Activated CD4-positive, alpha-beta memory T cell treated with anti-CD3 and anti-CD28 coated beads, Interleukin-2, amount 10 ng/mL, durations not matched to agents 7 days and 5 days (primary cell): ENCODE measurements at places on chromosomes 5 and 9. TPM values are rescaled to one million over a fixed set of nuclear protein-coding genes. Genes with fewer than 3 reads are reported as not detected.

GRCh38 chr5:170137694-170138214 is 32.1 kb downstream of the FOXI1 start:
- H3K27ac ChIP-seq: no peak overlapping the region
- DNase-seq: no peak
- H3K36me3 ChIP-seq: no peaks in the 10 kb centered on the region
- H3K4me1 ChIP-seq: no peaks in the 10 kb centered on the region
- no peak overlapping the region for H3K4me3 ChIP-seq
- H3K27me3 ChIP-seq: peaks cover 26% of the 10 kb centered on the region

The TLX3 gene
- not detected for total RNA-seq

DNA sequence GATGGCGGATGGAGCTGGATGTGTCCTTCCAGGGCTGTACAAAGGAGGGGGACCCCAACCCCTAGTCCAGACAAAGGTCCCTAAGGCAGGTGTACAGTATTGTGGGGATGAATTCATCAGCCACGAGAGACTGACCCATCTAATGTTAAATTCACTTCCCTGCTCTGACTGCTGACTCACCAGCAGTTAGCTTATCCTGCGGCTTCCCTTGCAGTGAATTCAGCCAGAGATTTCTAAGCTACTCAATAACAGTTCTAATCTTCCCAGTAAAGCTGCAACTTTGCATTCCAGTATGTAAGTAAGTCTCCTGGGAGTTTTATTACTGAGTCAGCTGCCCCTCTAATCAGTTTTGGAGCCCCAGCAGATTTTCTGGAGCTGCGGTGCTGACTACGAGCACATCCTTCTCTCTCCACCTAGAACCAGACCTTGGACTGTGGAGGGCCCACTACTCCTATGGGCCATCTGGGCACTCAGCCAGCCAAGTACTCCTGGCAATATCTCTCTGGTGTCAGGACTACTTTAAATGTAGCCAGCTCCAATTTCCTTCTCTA is 16.1 kb downstream of the B4GALT1 start:
- H3K27me3 ChIP-seq: no peaks in the 10 kb centered on the region
- no peak overlapping the region for H3K27ac ChIP-seq
- DNase-seq: no peak
- H3K4me3 ChIP-seq: no peak overlapping the region

DNA sequence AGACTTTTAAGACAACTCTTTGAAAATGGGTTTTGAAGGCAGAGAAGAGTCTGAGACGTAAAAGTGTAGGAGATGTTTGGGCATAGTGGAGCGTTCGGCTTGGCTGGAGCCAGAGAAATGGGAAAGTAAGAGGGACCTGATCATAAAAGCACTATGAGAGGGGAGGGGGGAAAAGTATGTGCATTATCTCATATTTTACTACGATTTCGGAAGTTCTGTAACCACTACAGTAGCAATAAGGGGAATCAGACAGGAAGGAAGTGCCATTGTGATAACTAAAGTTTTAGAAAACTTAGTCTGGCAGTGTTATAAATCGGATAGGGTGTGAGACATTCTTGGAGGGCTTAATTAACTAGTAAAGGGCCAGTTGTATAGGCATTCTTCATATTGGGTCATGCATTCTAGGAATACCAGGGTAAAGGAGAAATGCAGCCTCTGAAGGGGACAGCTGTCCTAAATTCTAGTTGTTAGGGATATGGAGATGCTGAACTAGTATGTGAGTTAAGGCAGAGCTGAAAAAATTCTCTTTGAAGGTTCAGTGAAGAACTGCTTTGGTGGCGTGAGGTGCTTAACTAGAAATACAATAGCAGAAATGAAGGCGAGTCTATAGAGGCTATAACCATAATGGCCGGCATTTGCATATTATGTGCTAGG is 83.8 kb upstream of the FREM1 start:
- H3K36me3 ChIP-seq: no peaks in the 10 kb centered on the region
- no peaks in the 10 kb centered on the region for H3K27me3 ChIP-seq
- no peak for DNase-seq
- peak overlapping the region; percentile 36 for H3K27ac ChIP-seq
- peak overlapping the region; percentile 69 for H3K4me3 ChIP-seq

- H3K27me3 ChIP-seq: peaks cover 14% of the 10 kb centered on the region
- no peaks in the 10 kb centered on the region for H3K36me3 ChIP-seq
- DNase-seq: no peak
- no peaks in the 10 kb centered on the region for H3K4me1 ChIP-seq
These were observed 69.3 kb upstream of the IFNE start for GRCh38 chr9:21551401-21551800.

- H3K27me3 ChIP-seq: no peaks in the 10 kb centered on the region
- no peak overlapping the region for H3K4me3 ChIP-seq
- no peaks in the 10 kb centered on the region for H3K36me3 ChIP-seq
- H3K4me1 ChIP-seq: no peaks in the 10 kb centered on the region
- DNase-seq: no peak
- H3K27ac ChIP-seq: no peak overlapping the region
These were observed 260.9 kb upstream of the TUSC1 start for GRCh38 chr9:25939126-25939525.

- no peak for DNase-seq
- H3K4me1 ChIP-seq: no peaks in the 10 kb centered on the region
- H3K27ac ChIP-seq: no peak overlapping the region
- H3K4me3 ChIP-seq: no peak overlapping the region
These were observed 30.3 kb upstream of the TEK start for GRCh38 chr9:27078685-27079084.

DNA sequence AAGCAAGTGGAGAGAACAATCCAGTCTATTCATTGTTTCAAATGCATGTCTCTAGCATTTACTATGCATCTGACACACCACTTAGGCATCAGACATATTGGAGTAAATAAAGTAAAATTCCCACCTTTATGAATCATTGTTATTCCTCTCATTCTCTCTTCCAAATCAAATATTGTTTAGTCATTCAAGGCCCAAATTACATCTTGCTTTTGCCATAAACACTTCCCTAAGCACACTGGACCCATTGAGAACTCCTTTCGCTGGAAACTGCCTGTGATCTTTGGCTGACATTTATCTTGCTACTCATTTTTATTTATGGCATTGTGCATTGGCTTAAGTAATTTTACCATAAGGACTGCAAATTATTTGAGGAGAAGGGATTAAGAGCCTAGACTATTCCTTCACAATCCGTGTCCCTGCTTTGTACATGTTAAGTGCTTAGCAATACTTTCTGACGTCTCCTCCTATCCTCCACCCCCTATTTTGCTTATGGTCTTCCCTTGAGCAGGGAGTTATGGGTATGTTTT is 7.4 kb downstream of the C5orf46 start:
- no peak overlapping the region for H3K4me3 ChIP-seq
- DNase-seq: no peak
- H3K36me3 ChIP-seq: no peaks in the 10 kb centered on the region
- no peaks in the 10 kb centered on the region for H3K4me1 ChIP-seq
- no peaks in the 10 kb centered on the region for H3K27me3 ChIP-seq
- H3K27ac ChIP-seq: no peak overlapping the region

DNA sequence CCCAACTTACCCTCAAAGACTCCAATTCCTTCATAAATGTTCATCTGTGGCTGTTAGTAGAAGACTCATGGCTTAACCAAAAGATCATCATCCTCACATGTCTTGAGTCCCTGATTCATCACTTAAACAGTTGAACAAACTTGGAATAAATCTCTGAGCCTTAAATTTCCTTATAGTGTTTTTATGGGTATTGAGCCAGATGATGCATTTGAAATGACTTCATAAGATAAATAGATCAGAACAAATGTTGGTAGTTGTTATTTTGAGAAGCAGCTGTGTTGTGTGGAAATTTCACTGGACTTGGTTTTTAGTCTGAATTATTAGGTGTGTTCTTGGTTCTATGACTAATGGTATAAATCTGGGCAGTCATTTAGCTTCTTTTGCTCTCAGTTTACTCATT is 236.2 kb downstream of the NNT start:
- no peak overlapping the region for H3K27ac ChIP-seq
- no peak overlapping the region for H3K4me3 ChIP-seq
- H3K4me1 ChIP-seq: no peaks in the 10 kb centered on the region
- no peak for DNase-seq
- no peaks in the 10 kb centered on the region for H3K36me3 ChIP-seq
